Common myeloid progenitor, CD34-positive (primary cell): ENCODE measurements at places on chromosomes 7 and 10.

- DNase-seq: peak; percentile 80
These were observed 26.4 kb upstream of the SRGN start for GRCh38 chr10:69061305-69062161.

DNA sequence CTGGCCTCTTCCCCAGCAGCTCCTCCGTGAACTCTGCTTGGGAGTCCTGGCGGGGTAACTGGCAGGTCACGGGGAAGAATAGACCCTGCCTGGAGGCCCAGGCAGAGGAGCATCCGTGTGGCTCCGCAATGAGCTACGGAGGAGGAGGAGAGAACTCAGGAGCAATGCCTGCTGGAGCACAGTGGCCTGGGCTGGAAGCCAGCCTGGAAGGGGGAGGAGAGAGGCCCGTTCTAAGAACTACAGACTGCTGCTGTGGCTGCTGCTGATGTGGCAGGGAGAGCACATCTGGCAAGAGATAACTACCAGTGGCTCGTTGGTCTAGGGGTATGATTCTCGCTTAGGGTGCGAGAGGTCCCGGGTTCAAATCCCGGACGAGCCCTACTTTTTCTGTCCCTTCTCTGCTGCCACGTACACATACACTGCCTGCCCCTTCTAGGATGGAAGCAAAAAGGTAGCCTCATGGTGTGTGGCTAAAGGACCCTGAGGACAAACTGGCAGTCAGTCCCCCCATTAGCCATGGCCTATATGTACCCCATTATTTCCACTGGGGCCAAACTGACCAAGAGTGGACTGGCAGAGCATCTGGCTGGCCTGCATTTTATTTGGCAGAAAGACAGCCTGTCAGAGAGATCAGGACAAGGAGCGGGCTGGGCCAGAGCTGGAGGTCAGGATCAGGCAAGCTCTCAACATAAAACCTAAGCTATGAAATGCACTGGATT is 7.7 kb upstream of the OPN1SW start:
- DNase-seq: no peak

- DNase-seq: no peak
These were observed 113.4 kb upstream of the NUPR2 start for GRCh38 chr7:56229631-56230030.

DNA sequence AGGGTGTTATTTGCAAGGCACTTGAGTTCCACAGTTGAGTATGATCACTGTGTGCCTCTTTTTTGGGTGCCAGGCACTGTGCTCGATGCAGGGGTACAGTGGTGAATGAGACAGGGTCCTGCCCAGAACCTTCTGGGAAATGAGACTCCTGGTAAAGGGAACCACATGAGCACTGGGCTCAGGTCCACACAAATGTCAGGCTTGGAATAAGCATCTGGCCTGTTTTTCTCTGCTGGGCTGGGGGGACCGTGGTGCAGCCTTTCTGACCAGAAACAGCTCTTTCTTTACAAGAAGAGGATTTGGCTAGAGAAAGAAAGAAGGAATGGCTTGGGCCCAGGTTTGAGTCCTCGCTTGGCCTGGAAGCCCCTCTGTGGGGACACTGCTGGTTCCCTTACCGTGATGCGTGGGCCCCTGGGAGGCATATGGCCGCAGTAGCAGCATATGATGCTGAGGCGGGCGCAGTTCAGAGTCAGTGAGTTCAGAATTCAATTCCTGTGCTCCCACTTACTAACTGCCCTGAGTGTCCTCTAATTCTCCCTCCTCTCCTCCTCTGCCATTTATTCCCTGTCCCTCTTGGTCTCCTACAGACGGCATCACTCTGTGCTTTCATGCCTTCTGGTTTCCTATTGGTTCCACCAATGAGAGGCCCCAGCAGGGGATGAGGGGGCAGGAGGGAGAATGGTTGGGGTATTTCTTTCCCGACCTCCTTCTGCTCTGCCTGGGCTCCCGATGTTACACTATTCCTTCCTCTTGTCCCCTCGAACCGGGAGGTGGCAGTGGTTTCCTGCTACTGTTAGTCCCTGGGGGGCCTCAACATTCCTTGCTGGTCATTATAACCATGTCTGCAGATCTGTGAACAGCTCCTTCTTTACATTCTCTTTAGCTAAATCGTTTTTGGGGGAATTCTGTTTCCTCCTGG is 9.6 kb upstream of the KCP start:
- DNase-seq: no peak

GRCh38 chr10:86758189-86759072 is 2.0 kb downstream of the BMPR1A start:
- no peak for DNase-seq

DNA sequence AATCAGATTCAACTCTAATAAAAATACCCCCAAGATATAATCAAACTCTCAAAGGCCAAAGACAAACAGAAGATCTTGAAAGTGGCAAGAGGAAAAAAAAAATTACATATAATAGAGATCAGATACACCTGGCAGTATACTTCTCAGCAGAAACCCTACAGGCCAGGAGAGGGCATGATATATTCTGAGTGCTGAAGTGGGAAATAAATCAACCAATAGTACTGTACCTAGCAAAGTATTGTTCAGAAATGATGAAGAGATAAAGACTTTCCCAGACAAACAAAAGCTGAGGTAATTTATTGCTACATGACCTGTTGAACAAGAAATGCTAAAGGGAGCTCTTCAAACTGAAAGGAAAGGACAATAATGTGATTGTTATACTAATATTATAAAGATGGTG is 291.9 kb downstream of the SH2D4B start:
- DNase-seq: no peak

- DNase-seq: no peak
These were observed 346.8 kb upstream of the NFE2L3 start for GRCh38 chr7:25805027-25805687.

GRCh38 chr7:30970594-30971094 is 6.9 kb downstream of the GHRHR start:
- DNase-seq: no peak

DNA sequence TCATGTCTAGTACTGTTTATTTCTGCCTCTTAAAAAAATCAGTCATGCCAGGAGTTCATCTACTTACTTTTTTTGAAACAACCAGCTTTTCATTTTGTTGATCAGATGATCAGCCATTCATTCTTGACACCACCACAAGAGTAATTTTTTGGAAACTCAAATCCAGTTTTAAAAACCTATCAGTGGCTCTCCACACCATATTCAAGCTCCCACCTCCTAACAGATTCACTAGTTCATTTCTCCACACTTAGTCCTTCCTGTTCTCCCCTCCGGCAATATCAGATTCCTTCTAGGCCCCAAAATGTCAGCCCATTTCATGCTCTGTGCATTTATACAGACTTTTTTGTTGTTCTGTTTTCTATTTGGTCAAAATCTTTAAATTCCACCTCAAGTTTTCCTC is 341.6 kb downstream of the RNLS start:
- no peak for DNase-seq

- DNase-seq: no peak
These were observed 14.3 kb upstream of the MNX1 start for GRCh38 chr7:157024716-157025115.

GRCh38 chr7:29297194-29297890 is 102.8 kb downstream of the CHN2 start:
- DNase-seq: no peak

GRCh38 chr7:92697414-92697813 is 107.2 kb upstream of the FAM133B start:
- DNase-seq: no peak

GRCh38 chr7:144725070-144725469 is 110.8 kb downstream of the TPK1 start:
- DNase-seq: peak; percentile 41

GRCh38 chr7:77329466-77330168 is 86.5 kb downstream of the GSAP start:
- no peak for DNase-seq

DNA sequence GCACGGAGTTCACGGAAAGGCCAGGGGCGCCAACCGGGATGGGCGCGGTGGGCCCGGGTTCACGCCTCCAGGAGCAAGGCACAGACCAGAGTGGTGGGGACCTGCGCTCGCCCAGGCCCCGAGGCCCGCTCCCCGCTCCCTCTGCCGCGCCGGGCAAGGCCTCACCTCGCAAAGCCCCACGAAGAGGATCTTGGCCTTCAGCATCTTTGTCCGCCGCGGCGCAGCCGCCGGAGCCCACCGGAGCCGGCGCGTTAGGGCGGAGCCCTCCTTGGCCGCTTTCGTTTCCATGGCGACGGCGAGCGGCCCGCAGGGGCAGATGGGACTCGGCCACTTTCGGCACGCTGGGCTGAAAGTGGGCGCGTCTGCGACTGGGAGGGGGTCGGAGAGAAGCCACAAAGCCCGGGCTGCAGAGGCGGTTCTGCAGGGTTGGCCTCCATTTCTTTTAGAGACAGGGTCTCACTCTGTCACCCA is 944.4 kb upstream of the ZNF722 start:
- DNase-seq: no peak

DNA sequence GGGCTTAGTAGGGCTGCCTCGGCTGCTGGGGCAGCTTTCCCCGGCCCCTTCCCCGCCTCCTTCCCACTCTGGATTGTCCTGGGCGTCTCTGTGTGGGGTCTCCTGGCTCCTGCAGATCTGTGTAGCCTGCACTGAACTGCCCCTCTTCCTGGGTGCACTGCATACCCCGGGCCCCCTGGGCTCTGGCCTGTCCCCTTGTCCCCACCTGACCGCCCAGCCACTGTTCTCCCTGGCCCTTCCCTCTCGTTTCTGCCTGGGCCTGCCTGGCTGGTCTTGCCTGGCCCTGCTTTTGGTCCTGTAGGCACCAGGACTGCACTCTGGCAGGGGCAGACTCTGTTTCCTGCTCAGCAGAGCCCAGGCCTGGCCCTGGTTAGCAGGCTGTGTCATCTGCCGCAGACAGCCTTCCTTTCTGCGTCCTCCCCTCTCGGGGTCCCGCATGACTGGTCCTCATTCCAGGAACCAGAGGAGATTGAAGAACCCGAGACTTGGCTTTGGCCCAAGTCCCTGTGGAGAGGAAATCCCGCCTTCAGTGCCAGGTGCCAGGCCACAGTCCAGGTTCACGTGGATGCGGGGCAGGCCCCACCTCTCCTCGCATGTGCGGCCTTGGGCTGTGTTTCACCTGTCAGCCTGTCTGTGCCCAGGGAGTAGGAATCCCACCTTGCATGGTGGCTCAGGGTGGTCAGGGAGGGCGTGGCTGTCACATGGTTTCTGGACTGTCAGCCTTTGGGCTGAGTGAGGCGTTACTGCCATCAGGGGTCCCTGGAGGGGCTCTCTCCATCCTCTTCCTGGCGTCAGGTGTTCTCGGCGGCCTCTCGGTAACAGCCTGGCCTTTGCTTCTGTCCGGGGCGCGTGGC is 9.2 kb downstream of the INPP5A start:
- DNase-seq: peak; percentile 84

GRCh38 chr7:13560441-13560840 is 429.0 kb downstream of the ETV1 start:
- no peak for DNase-seq

GRCh38 chr7:140232957-140233917 is 56.5 kb upstream of the KDM7A start:
- DNase-seq: no peak

DNA sequence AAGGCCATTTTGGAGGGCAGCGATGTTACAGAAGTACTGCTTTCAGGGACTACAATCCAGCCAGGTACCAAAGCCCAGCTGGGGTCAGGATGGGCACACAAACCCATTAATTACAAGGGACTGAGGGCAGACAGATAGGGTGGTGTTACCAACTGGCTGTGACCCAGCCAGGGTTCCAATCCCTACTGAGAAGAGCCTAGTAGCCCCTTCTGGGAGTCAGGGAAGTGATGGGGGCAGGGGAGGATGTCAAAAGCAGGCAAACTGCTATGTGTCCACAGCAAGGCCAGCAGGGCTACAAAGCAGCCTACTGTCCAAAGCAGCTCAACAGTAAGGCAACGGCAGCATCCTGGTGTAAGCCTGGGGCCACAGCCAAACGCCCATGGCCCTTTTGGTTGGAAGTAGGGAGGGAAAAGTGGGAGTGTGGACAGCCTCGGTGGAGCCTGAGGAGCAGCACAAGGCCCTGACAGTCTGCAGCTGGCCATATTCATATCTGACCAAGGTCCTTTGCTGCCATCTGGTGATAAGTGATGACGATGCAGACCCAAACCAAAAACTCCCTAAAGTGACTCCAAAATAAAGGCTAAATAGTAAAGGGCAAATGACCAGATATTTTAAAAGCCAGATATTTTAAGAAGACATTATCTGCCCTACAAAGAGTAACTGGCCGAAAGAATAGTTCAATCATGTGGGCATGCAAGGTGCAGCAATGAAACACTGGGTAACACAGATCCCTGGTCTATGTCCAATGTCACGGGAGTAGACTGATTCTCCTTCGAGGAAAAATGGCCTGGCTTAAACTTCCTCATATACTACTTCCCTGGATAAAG is 56.9 kb downstream of the XPNPEP1 start:
- no peak for DNase-seq

GRCh38 chr7:87113077-87113476 is 39.2 kb upstream of the DMTF1 start:
- no peak for DNase-seq

DNA sequence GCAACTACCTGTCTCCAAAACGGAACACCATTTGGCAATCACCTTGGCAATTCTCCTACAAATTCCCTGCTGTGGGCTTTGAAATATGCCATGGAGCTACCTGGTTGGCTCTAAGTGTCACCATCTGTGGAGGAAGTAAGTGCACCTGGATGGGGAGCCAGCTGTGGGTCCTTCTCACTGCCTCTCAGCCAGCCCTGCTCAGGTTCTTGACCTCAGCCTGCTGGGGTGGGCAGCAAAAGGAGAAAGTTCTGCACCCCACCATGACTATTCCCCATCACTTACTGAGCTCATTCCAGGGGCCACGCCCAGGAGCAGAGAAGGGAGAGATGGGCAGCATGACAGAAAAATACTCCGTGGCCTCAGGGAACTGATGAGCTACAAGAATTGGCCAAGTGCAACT is 158.7 kb downstream of the TNS3 start:
- no peak for DNase-seq

GRCh38 chr7:73812996-73813395 is 17.8 kb upstream of the CLDN4 start:
- no peak for DNase-seq

DNA sequence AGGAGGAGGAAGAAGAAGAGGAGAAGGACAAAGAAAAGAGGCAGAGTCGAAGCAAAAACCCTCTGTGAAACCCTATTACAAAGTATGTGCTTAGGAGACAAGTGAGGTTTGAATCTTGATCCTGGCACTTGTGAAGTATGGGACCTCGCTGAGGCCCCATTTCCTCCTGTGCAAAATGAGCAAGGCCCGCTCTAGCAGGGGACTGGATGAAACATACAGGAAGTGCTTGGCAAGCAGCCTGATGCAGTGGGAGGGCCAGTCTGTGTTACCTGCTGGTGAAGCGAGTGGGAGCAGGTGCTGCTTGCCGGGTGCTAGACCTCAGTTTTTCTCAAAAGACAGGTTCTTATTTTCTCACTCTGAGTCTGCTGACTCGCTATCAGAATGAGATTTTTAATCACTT is 150.4 kb downstream of the JCAD start:
- peak; percentile 68 for DNase-seq

GRCh38 chr7:77242068-77242467 is 42.4 kb upstream of the FGL2 start:
- no peak for DNase-seq

DNA sequence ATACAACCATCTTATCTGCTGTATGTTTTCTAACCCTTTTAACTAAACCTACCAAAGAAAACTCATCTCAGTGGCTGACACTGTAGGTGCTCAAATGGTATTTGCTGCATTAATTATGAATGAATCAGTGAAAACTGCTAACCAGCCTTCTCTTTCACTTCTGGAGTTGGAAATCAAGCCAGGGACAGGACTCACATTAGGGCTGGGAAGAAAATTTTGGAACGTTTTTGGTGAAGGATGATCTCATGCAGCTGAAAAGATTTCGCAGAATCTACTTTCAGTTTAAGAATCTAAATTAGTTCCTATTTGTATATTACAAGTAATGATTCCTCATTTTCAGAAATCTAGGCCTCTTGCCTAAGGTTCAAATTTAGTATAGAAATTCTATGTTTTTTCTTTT is 12.9 kb downstream of the MTPN start:
- DNase-seq: no peak
